ENCODE measurements at places on chromosomes 7 and 10. TPM values are rescaled to one million over a fixed set of nuclear protein-coding genes. Genes with fewer than 3 reads are reported as not detected.

ZKSCAN5 gene
- 7.0 TPM for total RNA-seq

CEP55 gene
- total RNA-seq = 1.1 TPM

GRCh38 chr7:6465862-6466261, 18.1 kb upstream of the DAGLB start:
- DNase-seq = no peak

GRCh38 chr10:51716981-51717380, 17.6 kb upstream of the CSTF2T start:
- DNase-seq = no peak

DNA sequence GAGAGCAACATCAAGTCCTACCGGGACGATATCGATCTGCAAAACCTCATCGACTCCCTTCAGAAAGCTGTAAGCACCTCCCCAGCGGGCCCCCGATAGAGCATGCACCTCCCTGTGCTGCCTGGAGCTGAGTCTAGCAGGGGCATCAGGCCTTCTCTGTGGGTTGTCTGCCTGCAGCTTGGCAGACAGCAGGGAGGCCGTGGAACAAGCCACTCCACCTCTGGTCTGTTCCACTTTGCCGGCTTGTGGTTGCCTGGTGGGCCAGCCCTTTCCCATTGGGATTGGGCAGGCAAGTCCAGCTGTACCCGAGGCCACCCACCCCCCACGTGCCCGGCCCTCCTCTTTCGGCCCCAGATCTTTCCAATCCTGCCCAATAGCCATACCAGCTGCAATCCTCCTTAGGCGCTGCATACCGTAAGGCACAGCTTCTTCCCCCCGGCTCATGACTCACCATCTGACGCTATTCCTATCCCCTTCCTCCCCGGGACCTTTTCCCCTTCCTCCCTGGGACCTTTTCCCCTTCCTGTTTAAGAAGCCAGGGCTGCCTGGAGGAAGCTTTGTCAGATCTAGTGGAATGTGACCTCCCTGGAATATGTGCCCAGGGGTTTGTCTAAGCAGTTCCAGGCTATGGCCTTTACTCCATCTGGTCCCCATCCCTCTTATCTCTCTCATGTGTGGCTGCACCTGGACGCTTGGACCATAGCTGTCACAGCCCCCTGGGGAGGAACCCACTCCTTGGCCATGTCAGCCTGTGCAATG, 28.1 kb upstream of the SH2D4B start:
- DNase-seq = no peak

DNA sequence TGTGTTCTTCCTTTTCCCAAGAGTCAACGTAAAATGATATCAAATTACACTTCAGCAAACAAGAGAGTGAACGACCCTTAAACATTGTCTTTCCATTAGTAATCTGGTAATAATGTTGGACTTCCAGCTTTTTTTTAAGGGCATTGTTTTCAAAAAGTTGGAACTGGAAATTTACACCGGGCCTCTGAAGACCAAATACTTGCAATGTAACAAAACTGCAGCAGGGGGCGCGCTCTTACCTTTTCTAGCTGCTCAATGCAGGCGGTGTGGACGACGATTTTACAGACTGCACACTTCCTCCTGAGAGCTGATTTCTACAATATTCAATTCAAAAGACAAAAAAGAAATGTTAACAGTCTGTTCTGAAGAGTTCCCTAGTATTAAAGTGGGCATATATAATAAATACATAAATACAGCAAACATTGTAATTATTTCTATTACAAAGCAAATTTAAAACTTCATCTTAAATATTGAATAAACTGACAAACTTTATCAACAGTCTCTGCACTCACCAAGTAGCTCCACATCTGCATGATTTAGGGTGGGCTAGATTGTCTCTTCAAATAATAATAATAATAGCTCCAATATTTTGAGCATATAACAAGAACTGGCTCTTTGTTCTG, 190.4 kb downstream of the DGKI start:
- DNase-seq = peak; percentile 94

ENTPD1 gene
- total RNA-seq = 62.5 TPM

GRCh38 chr7:84688671-84689070, 494.1 kb upstream of the SEMA3A start:
- no peak for DNase-seq

KIAA1549 gene
- total RNA-seq = 1.4 TPM

DNA sequence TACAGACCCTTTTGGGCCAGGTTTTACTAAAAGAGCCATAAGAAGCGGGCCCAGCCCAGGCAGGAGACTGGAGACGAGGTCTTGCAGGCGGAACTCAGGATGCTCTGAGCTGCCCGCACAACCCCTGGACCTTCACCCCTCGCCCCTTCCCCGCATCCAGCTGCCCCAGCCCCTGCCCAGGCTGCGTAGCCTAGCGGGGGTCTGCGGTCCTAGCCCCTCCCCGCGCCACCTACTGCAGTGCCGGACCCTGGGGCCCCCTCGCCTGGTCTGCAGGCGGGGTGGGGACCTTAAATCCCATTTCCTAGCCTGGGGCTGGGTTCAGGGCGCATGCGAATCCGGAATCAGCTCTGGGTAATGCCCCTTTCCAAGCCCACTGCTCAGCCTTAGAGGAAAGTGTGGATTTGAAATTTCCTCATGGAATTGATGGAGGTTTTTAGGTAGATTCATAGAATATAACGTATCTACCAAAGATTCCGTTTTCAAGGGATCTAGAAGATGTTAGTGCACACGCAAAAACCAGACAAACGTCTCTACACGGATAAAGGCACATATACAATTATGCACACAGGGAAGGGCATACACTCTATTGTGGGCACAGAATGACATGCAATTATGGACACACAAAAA, 546 bp upstream of the HOXA3 start:
- peak; percentile 76 for DNase-seq

MOGAT3 gene
- total RNA-seq = not detected

DNA sequence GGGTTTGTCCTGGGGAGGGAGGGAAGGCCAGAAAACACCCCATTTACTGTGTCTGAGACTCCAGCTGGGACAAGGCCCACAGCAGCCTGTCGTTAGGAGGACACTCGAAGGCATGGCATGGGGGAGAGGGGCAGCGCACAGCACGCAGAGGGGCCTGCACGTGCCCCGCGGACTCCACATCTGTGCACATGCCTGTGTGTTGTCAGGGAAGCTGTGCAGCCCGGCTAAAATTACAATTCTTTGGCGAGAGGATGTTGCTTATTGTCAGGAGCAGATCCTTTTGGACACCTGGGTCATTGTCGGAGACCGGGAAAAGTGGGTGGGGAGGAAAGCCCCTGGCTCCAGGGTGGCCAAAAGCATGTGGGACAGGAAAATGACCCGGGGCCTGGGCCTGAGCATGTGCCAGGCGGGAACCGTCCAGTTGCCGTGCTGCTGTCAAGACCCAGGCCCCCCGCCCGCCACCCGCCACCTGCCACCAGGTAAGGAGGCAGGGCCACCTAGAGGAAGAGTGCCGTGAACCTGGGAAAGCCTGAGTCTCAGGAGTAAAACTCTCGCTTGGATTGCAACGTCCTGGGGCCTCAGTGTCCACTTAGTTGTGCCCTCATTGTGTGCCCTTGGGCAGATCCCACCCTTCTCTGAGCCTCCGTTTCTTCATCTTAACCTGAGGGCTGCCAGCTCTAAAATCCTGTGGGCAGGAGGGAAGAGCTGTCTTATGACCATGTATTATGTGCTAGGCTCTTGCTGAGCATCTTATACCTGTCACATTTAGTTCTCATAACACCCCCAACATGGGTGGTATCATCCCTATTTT, 7.2 kb downstream of the VSIR start:
- DNase-seq = no peak

HECW1 gene
- total RNA-seq = not detected

DNA sequence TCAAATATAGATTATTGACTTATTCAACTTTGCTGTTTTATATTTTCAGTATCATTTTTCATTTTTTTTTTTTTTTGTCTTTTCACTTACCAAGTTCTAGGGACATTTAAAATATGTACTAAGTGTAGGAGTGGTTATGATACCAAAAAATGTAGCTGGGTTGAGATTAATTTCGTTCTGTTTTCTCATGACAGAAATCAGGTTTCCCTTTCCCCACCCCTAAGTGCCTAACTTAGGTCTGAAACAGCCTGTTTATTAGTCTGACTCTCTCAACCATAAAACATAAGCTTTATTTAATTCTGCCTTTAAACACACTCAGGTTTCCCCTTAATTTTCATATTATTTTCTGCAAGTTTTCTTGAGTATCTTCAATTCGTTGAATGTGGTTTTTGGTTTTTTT, 22.1 kb downstream of the TMEM106B start:
- DNase-seq = no peak

ASNS gene
- 42.5 TPM for total RNA-seq

- DNase-seq = no peak
These were observed 34.2 kb upstream of the LAMB1 start for GRCh38 chr7:108037140-108037539.

GRCh38 chr10:31623947-31624346, 304.7 kb downstream of the ARHGAP12 start:
- no peak for DNase-seq

SMARCD3 gene
- 45.8 TPM for total RNA-seq

DNA sequence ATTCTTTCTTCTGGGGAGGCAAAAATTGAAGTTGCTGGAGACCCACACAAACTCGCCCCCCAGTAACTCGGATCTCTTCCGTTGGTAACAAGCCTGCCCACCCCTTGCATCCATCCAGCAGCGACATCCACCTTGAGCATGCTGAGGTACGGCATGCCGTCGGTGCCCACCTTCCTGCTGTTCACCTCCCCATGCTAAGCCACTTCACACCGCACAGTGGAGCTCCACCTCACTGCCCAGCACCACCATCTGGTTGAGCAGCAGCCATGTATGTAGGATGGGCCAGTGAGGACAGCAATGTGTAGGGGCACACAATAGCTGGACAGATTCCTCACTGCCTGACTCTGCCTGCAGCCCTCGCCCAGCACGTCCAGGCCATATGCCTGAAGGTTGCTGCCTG, 138.1 kb upstream of the ZNF92 start:
- peak; percentile 66 for DNase-seq

DNA sequence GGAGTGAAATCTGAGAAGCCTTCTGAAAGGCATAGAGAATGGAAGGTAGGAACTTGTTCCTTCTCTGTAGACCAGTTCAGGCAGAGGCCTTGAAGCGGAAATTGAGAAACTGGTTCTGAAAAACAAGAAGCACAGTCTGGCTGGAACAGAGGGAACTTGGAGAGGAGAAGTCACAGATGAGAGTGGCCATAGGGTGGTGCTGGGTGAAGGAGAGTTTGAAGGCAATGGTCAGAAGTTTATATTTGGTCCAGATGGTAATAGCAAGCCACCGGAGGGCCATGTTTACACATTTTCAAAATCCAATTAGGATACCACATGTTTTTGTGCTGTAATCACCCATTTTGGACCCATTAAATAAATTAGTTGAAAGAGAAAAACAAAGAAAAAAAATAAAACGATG, 692.5 kb downstream of the INHBA start:
- DNase-seq = no peak

GRCh38 chr7:114158275-114158674, 239.5 kb upstream of the PPP1R3A start:
- no peak for DNase-seq

DNA sequence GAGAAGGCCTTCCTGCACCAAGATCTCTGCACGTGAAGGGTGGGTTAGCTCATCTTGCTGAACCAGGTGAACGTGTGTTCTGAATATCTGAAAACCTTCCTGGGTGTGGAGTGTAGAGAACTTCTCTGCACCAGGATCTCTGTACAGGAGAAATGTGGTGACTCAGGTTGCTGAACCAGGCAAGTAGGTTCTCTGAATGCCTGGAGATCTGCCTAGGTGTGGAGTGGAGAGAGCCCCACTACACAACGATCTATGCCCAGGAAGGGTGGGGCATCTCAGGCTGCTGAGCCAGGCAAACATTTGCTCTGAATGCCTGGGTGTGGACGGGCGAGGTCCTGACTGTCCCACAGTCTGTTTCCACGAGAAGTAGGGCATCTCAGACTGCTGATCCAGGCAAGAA, 1002.3 kb upstream of the KCND2 start:
- peak; percentile 50 for DNase-seq

A1CF gene
- total RNA-seq = not detected

- DNase-seq = no peak
These were observed 39.0 kb downstream of the ZNF438 start for GRCh38 chr10:30992681-30993080.

TAS2R4 gene
- 1.5 TPM for total RNA-seq

GJD4 gene
- not detected for total RNA-seq

GRCh38 chr7:52925332-52925731, 110.1 kb upstream of the POM121L12 start:
- DNase-seq = no peak

DNA sequence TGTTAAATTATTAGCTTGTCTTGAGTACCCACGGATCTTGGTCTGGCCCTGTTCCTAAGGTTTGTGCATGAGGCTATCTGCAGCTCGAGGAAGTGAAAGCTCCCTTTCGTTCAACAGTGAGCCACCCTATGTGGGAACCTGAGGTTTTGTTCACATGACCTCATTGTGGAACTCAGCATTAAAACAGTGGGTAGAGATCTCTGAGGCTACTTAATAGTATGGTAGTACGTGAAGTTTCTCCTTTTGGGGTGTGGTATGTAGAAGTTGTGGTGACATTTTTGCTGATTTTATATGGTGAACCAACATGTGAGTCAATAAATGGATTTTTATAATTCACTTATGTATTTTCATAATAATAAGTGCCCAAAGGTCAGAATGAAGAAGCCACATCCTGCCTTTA, 252.7 kb upstream of the FERD3L start:
- DNase-seq = no peak

GRCh38 chr7:78090616-78091015, 292.0 kb downstream of the PHTF2 start:
- no peak for DNase-seq

DNA sequence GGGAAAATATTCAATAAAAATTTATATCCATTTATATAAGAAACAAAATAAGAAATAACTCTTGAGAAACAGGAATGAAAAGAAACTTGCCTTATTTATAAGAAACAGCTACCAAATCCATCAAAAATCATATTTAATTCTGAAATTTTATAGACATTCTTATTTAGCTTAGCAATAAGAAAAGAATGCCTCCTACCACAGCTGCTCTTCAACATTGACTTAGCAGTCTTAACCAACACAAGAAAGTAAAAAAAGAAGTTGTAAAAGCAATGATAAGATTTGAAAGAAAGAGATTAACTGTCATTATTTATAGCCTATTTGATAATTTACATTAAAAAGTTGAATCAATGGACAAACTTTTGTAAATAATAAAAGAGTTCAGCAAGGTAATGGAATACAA, 212.8 kb downstream of the ZNF365 start:
- no peak for DNase-seq

GRCh38 chr7:47254081-47254977, 327.6 kb downstream of the TNS3 start:
- peak; percentile 95 for DNase-seq

TMEM139 gene
- total RNA-seq = not detected
